GM03348 (cell line): ENCODE measurements at places on chromosomes 11 and 22.

DNA sequence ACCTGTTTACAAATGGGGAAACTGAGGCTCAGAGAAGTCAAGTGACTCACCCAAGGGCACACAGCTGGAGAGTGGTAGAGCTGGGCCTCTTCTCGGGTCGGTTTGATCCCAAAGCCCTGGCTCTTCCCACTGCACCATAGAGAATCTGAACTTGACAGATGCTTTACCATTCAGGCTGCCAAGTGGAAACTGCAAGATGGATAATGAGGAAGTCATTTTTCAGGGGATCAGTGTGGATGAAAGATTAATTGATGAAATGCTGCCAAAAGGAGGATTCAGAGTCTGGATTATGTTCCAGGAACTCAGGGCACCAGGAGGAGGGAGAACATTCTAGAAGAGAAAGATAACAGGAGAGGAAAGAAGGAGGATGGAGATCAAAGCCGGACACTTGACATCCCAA is 185.9 kb upstream of the ZBED5 start:
- no peak for DNase-seq

DNA sequence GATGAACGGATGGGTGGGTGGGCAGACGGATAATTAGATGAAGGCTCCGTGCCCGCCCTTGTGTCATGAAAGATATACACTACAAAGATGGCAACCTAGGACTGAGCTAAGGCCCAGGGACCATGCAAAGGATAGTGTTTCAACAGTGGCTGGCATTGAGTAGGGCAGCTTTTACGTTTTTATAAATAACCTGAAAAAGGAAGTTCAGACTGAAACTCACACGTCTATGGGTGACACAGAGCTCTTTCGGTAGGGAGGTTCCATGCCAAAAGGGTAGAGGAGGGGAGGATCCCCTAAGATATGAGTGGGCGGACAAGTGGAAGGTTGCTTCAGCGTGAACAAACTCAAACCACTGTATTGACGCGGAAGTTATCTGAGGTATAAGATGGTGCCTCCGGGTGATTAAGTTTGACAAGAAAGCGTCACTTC is 90.5 kb downstream of the UBASH3B start:
- DNase-seq = no peak

DNA sequence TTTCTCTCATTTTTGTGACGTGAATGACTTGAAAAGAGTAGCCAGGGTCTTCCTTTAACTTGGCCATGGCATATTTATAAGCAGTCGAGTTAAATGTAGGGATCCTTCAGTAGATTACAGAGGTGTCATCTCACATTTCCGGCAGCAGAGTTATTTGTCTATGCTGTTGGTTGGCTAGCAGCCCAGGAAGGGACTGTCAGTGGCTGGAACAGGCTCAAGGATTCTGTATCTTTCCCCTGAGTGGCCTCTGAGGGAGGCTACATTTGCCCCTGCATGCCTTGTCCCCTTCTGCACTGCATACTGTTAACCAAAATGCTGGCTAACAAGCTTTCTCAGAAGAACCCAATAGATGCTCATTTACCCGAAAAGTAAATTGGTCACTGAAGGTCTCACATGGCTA is 187.6 kb downstream of the PGR start:
- no peak for DNase-seq

DNA sequence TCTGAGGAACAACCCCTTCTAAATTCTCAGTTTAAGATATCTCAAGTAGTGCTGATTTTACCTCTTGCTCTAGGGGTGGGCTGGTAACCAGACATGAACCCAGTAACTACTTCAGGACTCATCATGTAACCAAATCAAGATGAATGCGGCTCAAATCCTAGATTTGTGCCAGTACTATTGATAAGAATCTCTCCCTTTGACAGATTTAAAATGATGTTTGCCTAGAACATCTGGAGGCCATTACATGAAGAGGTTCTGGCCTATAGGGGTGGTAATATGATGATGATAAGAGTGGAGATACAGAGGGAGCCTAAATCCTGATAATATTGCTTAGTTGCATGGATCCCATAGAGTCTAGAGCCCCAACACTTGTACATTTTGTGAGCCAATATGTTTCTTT is 672.6 kb upstream of the ANO5 start:
- DNase-seq = no peak

DNA sequence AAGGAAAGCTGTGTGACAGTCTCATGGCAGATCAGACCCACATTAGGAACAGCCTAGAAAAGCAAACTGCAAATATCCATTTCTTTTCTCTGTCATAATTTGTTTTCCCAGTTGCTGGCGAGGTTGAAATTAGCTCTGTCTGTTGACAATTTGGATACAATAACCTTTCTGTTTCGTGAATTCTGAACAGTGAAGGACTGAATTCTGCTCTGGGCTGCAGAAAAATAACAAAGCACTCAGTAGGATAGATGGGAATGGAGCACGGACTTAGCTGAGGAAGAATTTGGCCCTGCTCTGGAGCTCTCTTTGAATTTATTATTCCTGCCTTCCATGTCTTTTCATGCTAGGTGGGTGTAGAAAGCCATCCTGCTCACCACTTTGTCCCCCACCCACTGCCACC is 140.3 kb downstream of the RRAS2 start:
- no peak for DNase-seq
